Tibial nerve (tissue), 4 donors: ENCODE measurements at places on chromosomes 2 and 18.

- no peak overlapping the region for H3K27ac ChIP-seq
- no peaks in the 10 kb centered on the region for H3K27me3 ChIP-seq
- no peak for DNase-seq
- H3K4me1 ChIP-seq, result no peaks in the 10 kb centered on the region
- no peak overlapping the region for H3K4me3 ChIP-seq
Measured at GRCh38 chr18:31356025-31356424, 20.6 kb upstream of the DSG4 start.

GRCh38 chr2:205780645-205781044, 98.3 kb downstream of the NRP2 start:
- no peaks in the 10 kb centered on the region for H3K36me3 ChIP-seq
- H3K4me3 ChIP-seq, result no peak overlapping the region
- H3K27ac ChIP-seq, result no peak overlapping the region
- no peak for DNase-seq
- H3K27me3 ChIP-seq, result no peaks in the 10 kb centered on the region

DNA sequence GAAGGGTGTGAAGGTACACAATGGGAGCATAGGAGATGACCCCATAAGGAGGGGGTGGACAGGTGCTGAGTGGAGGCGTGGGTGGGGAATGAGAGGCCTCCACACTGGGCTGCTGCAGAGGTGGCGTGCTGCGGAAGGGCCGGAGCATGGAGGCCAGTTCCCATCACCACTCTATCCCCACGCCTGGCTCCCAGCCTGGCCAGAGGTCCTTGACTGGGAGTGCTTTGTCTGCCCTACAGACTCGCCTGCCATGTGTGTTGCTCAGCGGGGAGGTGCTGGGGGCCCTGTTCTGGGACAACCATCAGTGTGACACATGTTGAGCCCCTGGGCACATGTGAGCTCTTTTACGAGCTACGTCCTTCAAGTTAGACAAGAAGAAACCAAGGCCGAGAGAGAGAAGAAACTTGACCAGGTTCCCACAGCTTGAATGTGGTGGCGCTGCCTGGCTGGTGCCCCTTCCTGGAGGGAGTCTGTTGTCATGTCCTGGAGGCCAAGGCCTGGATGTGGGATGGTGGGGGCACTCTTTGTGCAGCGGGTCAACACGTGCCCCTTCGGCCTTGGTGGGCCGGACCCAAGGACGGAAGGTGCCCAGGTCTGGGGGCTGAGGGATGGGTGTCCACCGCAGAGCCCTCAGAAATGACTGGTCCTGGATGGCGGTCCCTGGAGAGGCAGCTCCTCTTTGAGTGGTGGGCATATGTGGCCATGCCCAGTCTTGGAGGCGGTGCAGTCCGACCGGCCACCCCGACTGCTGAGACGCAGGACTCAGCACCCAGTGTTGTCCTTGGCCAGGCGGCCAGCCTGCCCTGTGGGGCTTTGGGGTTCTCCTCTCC, 1.2 kb upstream of the INPP5D start:
- no peak for DNase-seq
- no peaks in the 10 kb centered on the region for H3K36me3 ChIP-seq
- H3K27ac ChIP-seq, result peak overlapping the region; percentile 77
- H3K4me1 ChIP-seq, result no peaks in the 10 kb centered on the region
- H3K27me3 ChIP-seq, result no peaks in the 10 kb centered on the region
- no peak overlapping the region for H3K4me3 ChIP-seq

DNA sequence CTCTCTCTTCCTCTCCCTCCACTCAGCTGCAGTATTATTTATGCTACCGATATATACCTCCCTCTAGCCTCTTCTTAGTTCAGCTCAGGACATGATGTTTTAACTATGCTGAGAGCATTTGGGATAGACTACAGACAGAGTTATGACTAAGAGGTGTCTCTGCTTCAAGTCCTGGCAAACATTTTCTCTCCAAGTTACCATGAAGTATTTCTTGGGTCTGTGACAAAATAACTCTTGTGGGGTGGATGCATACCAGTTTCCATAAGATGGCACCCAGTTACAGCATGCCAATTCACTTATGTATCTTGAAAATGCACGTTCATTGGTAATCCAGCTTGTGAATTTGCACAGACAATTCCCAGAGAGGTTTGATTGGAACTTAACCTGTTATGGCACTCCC, 737.6 kb downstream of the SLC4A3 start:
- DNase-seq, result no peak
- no peaks in the 10 kb centered on the region for H3K36me3 ChIP-seq
- H3K4me3 ChIP-seq, result no peak overlapping the region
- no peak overlapping the region for H3K27ac ChIP-seq

DNA sequence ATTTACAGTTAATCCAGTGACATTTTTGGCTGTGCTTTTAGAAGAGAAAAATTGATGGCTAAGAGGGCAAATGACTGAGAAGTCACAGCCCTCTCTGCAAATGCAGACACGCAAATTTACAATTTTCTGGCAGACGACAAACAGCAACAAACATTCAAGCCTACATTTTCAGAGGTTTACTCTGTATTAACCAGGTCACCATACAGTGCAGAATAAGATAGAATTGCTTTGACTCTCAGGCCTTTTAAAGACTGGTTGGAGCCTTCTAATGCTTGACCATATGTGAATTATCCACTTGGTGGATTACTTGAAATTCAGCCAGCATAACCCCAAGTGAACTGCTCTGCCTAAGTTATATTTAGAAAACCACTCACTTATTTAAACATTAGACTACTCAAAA, 280.9 kb upstream of the STON1 start:
- no peaks in the 10 kb centered on the region for H3K36me3 ChIP-seq
- no peaks in the 10 kb centered on the region for H3K27me3 ChIP-seq
- H3K27ac ChIP-seq, result peak overlapping the region; percentile 75
- no peak for DNase-seq

DNA sequence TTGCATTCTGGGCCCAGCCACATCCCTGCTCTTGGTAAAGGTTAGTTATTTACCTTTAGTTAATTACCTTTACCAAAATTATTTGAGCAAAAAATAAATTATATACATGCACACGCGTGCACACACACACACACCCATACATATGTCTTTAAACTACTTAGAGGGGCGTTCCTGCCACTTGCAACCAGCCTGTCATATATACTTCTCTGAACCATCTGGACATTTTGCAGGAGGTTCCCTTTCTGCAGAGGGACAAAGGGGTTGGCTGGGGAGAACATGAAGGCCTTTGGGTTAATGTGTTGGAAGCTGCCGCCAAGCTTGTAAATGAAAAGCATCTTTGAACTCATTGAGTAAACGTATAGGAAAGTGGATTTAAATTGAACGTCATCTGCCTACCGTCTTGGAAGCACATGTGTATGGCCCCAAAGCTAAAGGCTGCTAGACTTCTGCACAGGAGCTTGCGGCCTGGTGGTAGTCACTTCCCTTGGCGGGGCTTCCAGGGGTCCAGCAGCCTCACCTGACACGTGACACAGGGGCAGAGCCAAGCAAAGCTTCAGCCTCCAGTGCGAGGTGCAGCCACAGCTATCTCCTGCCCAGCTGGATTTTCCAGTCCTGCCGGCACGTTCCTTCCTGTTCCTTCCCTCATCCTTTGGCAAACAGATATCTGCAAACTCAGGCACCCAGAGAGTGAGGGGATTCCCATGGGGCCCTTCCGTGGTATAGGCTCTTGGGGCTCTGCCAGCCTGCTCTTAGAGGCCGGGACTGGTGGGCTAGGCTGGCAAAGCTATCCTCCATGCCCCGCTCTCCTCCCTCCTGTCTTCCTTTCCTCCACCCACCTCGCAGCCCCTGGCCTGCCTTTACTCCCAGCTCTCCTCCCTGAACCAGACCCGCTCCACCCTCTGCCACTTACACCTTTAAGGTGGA, 46.1 kb downstream of the SERTAD2 start:
- no peak for DNase-seq
- H3K4me1 ChIP-seq, result peaks cover 29% of the 10 kb centered on the region
- no peaks in the 10 kb centered on the region for H3K27me3 ChIP-seq
- no peak overlapping the region for H3K27ac ChIP-seq

GRCh38 chr2:45987856-45988255, 309.4 kb upstream of the EPAS1 start:
- DNase-seq, result no peak
- H3K4me3 ChIP-seq, result no peak overlapping the region
- H3K4me1 ChIP-seq, result no peaks in the 10 kb centered on the region
- H3K27ac ChIP-seq, result no peak overlapping the region
- H3K27me3 ChIP-seq, result no peaks in the 10 kb centered on the region
